ENCODE measurements at places on chromosomes 3 and 15. TPM values are rescaled to one million over a fixed set of nuclear protein-coding genes. Genes with fewer than 3 reads are reported as not detected.

The CCDC54 gene
- not detected for total RNA-seq

The TGM4 gene
- total RNA-seq: not detected

The CYP8B1 gene
- total RNA-seq: not detected

The RNU5B-1 gene
- total RNA-seq: not detected

The IGSF11 gene
- 0.80 TPM for total RNA-seq

The PYGO1 gene
- 0.37 TPM for total RNA-seq

The LEKR1 gene
- total RNA-seq: 0.96 TPM

The PLSCR5 gene
- total RNA-seq: not detected

The SCG5 gene
- not detected for total RNA-seq

The C3orf70 gene
- total RNA-seq: 13.9 TPM

The ERC2 gene
- total RNA-seq: 1.3 TPM

The NR1D2 gene
- 28.9 TPM for total RNA-seq

The FAM81A gene
- total RNA-seq: 0.80 TPM

DNA sequence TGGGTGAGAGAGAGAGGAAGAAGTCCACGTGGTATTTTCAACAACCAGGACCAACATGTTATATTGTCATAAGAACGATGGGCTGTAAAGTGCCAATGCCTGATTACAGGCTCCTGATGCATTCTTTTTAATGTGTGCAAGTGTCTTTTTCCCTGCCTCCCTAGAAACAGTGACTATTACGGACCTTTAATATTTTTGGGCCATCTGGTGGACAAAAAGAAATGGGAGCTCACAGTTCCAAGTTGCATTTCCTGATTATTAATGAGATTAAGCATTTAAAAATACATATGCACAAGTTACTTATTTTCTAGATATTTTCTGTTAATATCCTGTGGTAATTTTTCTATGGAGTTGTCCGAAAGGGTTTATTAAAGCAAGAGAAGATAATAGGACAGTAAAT is 530.2 kb downstream of the NR2F2 start:
- DNase-seq: no peak

- no peak for DNase-seq
Measured at GRCh38 chr3:184658223-184658928, 53.5 kb downstream of the MAGEF1 start.

DNA sequence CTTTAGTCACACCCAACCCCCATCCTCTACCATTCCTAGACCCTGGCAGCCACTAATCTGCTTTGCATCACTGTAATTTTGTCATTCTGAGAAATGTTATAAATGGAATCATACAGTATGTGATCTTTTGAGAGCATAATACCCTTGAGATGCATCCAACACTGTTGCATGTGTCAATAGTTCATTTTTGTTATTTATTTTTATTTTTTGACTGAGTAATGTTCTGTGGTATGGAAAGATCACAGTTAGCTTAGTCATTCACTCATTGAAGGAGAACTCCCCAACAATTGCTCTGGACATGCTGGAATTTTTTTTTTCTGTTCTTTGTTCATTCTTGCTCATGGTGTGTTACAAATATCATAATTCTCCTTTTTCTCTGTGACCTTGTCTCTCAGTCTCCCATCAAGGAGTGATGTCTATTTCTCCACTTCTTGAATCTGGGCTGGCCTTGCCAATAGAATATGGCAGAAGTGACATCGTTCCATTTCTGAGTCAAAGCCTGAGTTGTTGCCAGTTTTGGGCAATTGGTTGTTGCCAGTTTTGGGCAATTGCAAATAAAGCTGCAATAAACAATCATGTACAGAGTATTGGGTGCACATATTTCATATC is 6.8 kb upstream of the ADPGK start:
- no peak for DNase-seq

DNA sequence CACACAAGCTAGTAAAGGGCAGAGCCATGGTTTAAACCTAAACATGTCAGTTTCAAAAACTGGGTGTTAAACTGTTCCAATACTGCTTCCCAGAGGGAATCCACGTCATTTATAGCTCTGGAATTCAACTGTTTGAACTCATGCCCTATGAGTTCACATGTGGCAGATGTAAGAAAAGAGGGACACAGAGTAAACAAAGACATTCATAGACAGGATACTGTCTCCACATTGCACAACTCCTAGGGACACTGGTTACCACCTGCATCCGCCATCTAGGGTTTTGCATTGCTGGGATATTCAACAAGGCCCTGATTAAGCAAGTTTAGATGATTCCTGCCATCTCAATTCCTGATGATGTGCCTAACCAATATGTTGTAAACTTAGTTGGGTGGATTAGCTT is 134.1 kb upstream of the COL8A1 start:
- no peak for DNase-seq

DNA sequence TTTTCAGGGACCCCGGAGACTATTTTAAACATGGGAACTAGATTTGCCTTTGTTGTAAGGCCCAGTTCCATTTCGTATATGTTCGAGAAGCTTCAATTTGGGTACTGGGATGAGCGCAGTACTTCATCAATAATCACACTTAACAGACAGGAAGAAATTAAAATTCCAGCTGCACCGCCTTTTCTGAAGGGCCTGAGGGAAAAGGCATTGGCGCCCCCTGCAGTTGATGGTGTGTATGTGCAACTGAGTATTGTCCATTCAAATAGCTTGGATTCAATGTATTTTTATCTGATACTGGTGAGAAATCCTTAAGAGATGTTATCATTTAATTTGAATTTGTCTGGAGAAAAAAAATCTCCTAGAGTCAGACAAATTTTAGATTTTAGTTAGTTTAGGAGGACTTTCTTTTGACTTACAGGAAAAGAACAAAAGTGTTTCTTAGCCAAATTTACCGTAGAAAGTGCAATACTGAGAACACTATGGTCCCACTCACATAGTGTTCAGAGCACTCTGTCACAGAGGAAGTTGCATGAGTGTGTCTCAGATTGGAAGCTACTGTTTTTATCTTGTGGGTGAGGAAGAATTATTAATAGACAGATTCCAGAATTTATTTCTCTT is 5.4 kb upstream of the ALDH1A2 start:
- peak; percentile 69 for DNase-seq

DNA sequence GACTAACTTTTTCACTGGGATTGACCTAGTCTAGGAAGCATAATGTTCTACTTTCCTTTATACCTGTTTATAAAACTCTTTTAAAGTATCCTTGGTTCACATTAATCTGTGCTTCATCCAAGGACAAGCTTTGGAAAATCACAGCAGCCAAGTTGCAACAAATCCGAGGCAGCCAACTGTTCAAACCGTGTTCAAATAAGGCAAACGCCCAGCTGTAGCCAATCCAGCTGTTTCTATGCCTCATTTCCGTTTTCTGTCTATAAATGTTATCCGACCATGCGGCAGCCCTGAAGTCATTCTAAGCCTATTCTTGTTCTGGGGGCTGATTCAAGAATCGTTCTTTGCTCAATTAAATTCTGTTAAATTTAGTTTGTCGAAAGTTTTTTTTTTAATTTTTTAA is 78.3 kb downstream of the FMN1 start:
- no peak for DNase-seq

- DNase-seq: no peak
Measured at GRCh38 chr3:57386307-57386706, 93.8 kb upstream of the ASB14 start.

DNA sequence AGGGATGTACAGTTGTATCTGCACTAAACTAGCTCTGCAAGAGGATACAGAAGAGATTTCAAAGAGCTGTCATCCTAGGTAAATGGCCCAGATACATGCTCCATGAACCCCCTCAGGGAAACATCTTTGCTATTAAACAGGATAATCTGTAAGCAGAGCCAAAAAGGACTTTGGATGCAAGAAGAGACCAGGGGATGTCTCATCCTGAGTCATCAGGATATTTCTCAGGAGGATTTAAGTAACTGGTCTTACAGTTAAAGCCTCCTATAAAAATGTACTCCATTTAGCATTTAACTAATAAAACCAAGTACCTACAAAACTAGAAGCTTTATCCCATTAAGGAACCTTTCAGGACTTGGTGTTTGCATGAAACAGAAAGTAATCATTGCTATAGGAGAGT is 48.2 kb upstream of the PHLDB2 start:
- DNase-seq: no peak

DNA sequence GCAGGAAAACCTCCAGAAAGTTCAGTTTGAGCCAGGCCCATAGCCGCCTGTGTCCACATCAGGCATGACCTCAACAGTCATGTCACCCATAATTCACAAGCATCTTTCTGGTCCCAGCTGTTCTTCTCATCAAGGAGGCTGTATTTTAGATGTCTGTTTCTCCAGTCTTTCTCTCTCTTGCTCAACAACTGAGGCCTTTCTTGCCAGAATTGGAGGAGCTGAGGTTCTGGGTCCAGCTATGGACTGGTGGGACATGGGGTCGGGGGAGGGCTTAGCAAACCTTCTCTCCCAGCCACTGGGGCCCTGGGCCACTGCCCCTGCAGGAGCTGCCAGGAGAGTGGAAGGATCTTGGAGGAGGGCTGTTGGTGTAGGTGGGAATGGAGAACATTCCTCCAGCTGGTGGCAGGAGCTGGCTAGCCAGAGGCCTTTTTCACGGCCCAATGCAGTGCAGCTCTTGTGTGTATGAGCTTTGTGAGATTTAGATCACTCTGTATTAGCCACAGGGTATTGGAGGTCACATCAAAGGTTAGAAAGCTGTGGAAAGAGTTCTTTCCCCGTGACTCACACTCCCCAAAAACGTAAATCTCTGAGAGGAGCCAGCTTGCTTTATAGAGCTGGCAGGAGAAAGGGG is 23.5 kb downstream of the MAGEF1 start:
- DNase-seq: no peak

DNA sequence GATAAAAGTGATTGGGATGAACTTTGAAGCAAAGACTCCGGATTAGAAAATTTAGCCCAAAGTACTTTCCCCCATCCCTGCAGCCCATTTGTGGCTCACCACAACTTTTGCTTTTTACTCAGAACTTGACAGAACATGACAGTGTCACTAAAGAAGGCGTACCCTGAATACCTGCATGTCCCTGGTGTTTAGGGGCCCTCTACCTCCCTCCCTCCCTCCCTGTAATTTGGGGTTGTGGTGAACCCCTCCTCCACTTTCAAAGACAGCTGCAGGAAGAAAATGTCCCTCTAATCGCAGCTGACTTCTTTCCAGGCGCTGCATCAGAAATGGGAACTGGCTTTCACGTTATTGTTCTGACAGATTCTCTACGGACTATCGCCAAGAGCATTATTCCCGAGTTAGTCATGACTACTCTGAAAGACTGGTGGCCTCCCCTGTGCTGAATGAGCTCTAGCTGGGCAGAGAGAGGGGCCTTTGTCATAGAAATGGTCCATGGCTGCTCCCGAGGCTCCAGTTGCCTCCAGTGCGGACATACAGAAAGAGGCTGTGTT is 93.2 kb upstream of the ARHGEF3 start:
- no peak for DNase-seq

DNA sequence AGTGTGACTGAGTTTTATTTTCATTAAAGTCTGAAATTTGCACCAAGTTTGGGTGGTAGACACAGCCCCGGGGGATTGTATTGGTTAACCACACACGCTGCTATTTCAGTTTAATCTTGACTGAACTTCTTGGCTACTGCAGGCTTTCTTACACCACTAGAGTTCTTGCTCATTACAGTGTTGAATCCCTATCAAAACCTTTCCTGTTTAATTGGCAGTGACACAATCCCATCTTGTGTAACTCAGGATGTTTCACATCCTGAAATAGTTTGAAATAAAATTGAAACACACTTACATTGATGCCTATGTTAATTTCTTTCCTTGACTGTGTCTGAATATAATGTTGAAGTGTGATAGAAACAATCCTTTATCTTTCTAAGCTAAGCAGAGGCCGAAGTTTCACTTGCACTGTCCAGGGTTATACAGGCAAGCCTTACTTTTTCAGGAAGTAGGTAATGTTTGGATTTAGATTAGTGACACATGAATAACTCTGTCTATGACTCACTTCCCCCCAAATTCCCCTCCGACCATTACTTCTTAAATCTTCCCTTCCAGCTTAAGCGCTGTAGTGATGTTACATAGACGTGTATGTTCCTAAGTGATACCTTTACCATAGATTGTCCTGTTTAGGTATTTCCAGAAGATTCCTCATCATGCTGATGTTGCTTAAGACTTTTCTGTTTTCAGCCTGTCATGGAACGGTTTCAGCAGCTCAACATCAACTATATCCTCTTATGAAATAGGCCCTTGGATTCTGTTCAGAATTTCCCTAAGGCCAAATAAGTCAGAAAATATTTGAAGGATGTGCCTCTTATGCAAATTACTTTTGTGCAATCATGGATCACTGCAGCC is 16.8 kb downstream of the ATG7 start:
- DNase-seq: no peak

- no peak for DNase-seq
Measured at GRCh38 chr15:31337352-31338031, 10.9 kb downstream of the KLF13 start.

GRCh38 chr3:104785947-104786346 is 580.8 kb upstream of the ALCAM start:
- no peak for DNase-seq

GRCh38 chr3:77296527-77296926 is 256.6 kb downstream of the ROBO2 start:
- DNase-seq: no peak

DNA sequence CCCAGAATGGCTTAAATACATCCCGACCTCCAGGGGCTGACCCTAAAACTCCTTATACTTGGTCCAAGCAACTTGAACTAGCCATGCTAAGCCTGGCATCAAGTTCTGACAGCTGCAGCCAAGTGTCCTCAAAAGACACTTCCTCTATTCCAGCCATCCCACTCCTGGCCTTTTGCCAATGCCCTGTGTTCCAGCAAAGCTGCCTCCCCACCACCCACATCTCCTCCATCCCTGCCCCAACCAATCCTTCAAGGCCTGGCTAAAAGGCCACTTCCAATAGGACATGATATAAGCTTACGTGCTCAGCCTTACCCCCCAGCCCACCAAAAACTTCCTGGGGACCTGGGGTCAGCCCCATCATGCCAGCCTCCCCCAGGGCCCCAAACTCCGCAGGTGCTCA is 40.9 kb downstream of the SEMA3G start:
- DNase-seq: no peak

DNA sequence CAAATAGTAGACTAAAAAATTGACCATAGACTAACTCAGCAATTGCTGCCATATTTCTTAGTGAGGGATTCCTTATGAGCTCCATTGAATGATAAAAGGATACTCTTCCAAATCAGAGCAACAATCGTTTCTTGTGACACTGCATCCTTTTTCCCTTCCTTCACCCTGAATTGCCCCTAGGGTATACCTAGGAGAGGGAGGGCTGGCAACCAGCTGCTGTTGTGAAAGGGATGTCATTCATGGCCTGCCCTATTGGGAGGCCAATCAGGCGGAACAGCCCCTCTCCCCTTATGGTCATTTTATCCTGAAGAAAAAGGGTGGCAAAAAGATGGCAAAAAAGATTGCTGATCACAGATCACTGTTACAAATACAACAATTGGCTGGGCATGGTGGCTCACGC is 26.3 kb downstream of the B3GNT5 start:
- DNase-seq: no peak

DNA sequence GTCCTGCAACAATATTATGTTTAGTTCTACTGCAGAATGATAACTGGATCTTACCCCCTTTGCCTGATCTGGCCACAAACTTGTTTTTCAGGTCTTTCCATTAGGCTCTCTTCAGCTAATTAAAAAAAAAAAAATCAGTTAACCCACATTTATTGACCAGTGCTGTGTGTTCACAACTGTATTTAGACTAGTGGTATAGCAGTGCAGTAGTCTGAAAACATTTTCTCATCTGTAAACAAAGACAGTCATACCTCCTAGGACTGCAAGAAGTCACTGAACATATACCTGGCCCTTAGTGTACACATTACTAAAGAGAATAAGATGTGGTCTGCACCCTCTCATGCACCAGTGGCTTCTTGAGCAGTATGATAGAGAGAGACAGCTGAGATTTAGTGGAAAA is 22.5 kb downstream of the LPP start:
- DNase-seq: no peak

GRCh38 chr3:181253796-181254195 is 264.3 kb upstream of the DNAJC19 start:
- DNase-seq: no peak

- no peak for DNase-seq
Measured at GRCh38 chr3:157042226-157042625, 117.7 kb downstream of the CCNL1 start.
